NCI-H1436 treated with DMSO at 0.1 percent for 48 hours (cell line): ENCODE measurements at places on chromosomes 7 and 10.

DNA sequence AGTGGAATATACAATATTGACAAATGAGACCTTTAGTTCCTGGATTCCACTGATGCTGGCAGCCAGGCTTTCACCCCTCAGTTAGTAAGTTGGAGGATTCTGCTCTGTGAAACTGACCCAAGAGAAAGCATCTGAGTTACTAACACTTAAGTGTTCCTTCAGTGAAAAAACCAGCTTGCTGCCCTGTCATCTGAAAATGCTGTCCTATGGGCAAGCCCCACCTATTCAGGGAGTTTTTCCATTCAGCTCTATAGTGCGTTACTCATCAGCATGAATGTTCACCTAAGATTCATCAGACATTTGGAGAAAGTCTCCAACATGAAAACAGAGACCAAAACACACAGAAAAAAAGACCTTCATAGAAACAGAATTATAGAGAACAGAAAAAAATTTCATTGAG is 37.9 kb downstream of the PRPF18 start:
- DNase-seq, result no peak

GRCh38 chr10:126301701-126302475 is 86.4 kb downstream of the ADAM12 start:
- no peak for DNase-seq

DNA sequence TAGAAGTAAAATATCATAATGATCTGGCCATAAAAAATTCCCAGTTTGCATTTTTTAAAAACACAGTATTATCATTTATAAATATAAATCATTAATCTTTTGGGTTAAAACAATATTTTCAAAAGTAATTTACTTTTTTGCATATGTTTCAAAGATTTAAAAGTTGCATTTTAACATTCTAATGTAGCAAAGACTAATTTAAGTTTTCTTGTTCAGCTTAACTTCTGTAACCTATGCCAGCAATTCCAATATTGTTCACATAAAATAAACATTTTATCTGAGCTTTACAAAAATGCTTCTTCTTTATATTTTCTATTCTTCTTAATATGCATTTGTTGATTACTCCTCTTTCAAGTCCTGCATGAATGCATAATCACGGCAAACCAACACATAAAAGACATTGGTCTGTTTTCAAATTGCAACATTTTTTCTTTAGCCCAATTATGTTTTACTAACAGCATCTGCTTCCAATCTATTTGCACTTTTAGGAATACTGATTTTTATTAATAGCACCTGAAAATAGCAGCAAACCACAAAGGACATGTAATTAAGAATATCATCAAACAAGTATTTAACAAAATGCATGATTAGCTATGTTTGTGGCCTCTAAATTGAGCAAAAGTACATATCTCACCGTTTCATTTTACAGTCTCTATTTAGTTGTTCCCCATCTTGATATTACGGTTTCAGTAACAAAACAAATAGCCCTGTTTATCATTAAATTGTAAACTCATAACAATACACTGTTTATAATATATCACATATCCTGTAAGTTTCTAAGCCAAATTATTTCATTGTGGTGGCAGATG is 286.9 kb upstream of the NFE2L3 start:
- no peak for DNase-seq

- no peak for DNase-seq
These were observed 32.9 kb downstream of the SHTN1 start for GRCh38 chr10:116972131-116972530.

- DNase-seq, result no peak
These were observed 19.3 kb upstream of the OPTN start for GRCh38 chr10:13080643-13081042.

- DNase-seq, result no peak
These were observed 195.2 kb downstream of the DOCK4 start for GRCh38 chr7:112010994-112011393.

DNA sequence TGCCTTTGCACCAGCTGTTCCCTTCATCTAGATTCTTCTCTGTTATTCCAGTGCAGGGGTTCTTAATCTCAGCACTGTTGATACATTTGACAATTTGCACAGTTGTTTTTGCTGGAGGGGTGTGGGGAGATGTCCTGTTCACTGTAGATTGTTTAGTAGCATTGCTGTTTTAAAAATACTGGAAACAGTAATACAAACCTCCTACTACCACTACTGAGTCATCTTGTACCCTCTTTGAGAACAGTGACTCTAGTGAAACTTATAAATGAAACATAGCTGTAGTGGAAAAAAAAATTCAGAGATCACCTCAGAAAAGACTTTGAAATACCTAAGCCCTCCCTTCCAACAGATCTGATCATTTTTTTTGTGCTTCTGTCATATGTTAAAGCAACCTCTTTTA is 154.8 kb upstream of the TMEM196 start:
- DNase-seq, result no peak
